ENCODE measurements at places on chromosomes 1 and 21.

DNA sequence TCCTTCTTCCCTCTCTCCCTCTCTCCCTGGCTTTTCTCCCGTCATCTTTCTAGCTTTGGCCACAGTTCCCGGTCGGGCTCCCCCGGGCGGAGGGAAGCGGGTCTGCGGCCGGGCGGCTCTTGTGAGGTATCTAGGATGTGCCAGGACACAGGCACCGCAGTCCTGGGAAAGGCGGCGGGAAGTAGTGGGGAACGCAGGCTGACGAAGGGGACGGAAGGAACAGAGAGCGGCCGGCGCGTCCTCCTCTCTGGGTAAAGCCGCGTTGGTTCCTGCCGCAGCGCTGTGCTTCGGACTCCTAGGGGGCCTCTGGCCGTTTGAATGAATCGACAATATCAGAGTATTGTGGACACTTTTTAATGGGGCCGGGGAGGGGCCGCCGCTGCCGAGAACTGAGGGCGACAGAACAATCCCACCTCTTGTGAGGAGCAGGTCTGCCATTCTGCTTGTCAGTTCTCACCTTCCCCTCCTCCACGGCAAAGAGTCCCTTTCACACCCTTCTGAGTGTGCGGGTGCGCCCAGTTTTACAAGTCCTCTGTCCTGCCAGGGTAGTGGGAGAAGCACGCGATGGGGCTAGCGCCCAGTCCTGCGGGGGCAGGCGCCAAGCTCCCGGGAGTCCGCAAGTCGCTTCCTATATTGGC, 1.2 kb upstream of the LHX9 start:
- peak; percentile 38 for DNase-seq

DNA sequence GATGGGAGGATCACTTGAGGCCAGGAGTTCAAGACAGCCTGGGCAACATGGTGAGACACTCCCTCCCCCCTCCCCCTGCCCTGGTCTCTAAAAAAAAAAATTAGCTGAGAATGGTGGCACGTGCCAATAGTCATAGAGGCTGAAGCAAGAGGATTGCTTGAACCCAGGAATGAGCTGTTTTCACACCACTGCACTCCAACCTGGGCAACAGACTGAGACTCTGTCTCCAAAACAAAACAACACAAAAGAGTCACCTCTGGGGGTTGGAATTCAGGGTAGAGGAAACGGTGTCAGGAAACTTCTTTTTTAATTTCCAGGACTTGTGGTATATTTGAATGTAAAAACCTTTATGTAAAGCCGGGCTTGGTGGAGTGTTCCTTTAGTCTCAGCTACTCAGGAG, 43.2 kb downstream of the RHOU start:
- DNase-seq, result no peak

DNA sequence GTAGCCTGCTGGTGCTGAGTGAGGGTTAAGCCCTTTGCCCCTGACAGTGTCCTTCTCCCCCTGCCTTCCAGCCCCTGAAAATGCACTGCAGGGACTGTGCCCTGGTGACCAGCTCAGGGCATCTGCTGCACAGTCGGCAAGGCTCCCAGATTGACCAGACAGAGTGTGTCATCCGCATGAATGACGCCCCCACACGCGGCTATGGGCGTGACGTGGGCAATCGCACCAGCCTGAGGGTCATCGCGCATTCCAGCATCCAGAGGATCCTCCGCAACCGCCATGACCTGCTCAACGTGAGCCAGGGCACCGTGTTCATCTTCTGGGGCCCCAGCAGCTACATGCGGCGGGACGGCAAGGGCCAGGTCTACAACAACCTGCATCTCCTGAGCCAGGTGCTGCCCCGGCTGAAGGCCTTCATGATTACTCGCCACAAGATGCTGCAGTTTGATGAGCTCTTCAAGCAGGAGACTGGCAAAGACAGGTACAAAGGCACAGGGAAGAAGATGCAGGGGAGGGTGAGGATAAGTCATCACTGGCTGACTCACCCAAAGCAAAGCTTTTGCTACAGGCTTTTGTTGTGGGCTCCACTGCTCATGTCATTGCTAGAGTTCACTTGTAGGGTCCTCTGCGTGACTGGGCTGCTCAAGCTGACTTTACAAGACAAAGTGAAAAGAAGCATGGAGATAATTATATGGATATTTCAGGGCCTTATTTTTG, 174.9 kb downstream of the PIGK start:
- peak; percentile 23 for DNase-seq

DNA sequence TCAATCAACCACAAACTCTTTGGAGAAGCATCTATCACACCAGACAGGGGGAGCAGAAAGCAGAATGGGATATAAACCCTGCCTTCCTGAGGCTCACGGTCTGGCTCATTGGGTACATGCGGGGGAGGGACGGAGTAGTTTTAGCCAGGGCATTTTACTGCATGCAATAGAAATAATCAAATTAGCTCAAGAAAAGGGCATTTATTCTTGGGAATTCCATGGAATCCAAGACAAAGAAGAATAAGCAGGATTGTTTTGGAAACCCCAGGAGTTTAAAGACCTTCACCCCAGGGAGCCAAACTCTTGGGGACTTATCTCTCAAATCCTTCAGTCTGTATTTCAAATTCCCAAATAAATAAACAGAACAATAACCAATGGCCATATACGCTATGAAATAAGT, 5.2 kb upstream of the KAZN start:
- no peak for DNase-seq

All from iris pigment epithelial cell (primary cell).